ENCODE measurements at places on chromosomes 13 and 19.

GRCh38 chr13:27466513-27466912 is 16.1 kb upstream of the MTIF3 start:
- no peak for DNase-seq

DNA sequence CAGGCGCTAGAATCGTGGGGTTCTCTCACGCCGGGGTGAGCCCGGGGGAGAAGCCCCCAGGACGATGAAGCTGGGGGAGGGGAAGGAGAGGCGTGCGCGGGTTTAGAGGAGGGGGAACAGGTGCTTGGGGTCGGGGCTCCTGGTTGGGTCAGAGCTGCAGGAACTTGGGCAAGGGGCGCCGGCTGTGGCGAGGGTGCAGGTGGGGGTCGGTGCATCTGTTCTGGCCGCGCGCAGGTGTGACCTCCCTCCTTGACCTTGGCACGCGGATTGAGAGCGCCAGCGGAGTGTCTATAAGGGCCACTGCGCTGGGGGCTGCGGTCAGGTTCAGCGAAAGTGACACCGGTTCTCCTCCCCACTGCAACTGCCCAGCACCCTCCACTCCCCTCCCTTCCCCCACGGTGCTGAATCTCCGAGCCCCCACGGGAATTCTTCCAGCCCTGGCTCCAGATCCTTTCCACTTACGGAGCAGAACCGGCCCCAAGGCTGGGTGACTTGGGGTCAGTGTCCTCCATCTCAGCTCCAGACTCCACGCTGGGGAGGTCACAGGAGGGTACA is 618 bp downstream of the TMEM38A start:
- no peak for DNase-seq

- DNase-seq = no peak
These were observed 39.3 kb upstream of the KCTD4 start for GRCh38 chr13:45240143-45240542.

DNA sequence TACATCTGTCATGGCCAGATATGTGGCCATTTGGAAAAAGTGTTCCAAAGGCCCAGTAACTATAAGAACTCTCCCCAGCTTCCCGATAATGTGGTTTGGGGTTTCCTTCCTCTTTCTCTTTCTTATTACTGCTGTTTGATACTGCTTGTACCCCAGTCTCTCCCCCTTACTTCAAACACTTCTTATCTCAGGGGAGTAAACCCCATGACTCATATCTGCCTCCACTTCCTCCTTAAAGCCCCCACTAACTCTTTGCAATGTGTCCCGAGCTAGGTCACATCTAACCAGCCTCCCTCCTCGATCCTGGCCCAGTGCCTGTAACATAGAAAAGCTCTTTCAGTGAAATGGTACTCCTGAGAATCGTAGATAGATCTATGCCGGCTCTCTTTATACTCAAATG is 82.4 kb upstream of the STARD13 start:
- no peak for DNase-seq

GRCh38 chr19:3053218-3053621 is 9.1 kb downstream of the TLE5 start:
- no peak for DNase-seq

DNA sequence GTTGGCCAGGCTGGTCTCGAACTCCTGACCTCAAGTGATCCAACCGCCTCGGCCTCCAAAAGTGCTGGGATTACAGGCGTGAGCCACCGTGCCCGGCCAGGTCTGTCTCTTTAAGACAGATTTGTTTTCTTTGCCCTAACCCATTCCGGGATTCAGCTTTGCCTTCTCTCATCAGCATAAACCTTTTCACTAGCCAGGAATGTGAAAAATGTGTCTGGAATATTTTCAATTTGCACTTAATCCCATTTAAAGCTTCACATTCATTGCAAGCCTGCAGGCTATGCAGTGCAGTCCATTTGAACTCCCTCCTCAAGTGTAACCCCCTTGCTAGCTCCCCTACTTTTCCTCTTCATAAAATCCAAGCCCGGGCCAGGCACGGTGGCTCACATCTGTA is 880 bp upstream of the TMEM160 start:
- DNase-seq = no peak

Data from CD4-positive, alpha-beta T cell treated with Interleukin-12 subunit alpha and Interleukin-12 subunit beta, for 1 hour (primary cell).